ENCODE measurements at places on chromosomes 1 and 21. TPM values are rescaled to one million over a fixed set of nuclear protein-coding genes. Genes with fewer than 3 reads are reported as not detected.

The NUAK2 gene
- total RNA-seq: 5.1 TPM

DNA sequence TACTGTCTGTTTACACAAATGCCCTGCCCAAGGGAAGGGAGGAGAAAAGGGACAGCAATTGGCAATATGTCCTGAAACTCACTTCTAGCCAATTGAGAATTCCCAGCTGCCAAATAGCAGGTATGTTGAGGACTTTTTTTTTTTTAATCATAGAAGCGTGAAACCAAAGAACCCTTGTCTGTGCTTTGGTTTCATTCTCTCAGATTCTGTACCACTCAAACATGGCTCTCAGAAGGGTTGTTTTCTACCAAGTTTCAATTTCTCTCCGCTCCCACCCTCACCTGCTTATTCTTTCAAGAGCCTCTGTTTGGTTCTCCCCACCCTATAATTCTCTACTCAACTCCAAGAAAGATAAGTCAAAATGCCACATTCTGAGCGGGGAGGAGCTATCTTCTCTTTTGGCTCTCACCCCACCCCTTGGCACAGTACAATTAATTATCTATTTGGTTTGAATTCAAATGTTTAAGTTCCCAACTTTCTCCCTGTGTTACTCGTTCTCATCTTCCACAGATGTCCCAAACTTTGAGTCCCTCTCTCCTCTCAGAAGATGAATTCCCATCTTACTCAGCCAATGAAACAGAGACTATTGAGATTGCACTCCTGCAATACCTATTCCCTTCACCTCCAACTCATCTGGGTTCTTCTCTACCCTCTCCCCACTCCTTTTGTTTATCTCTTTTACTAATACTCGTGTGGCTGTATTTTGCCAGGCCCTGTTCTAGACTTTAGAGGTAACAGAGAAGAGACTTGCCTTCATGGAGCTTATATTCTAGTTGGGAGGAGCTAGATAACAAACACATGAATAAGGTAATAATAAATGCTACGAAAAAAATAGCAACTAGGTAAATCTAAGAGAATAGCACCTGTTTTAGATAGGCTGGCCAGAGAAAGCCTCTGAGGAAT is 3.9 kb upstream of the TP53BP2 start:
- no peak for DNase-seq

- peak; percentile 17 for DNase-seq
These were observed 4.7 kb downstream of the DNALI1 start for GRCh38 chr1:37561133-37562132.

- no peak for DNase-seq
These were observed 11.3 kb upstream of the RIPK4 start for GRCh38 chr21:41777951-41778815.

- no peak for DNase-seq
These were observed 342 bp downstream of the DDOST start for GRCh38 chr1:20660847-20661206.
